ENCODE measurements at places on chromosomes 2 and 18.
A peak's percentile ranks its signal among the peaks of the same experiment; 100 is the strongest.

- H3K36me3 ChIP-seq, result peaks cover 25% of the 10 kb centered on the region
- DNase-seq, result no peak
- peaks cover 40% of the 10 kb centered on the region for H3K4me1 ChIP-seq
- H3K27ac ChIP-seq, result no peak overlapping the region
- no peaks in the 10 kb centered on the region for H3K27me3 ChIP-seq
These were observed 4.2 kb downstream of the UXS1 start for GRCh38 chr2:106189764-106190468.

DNA sequence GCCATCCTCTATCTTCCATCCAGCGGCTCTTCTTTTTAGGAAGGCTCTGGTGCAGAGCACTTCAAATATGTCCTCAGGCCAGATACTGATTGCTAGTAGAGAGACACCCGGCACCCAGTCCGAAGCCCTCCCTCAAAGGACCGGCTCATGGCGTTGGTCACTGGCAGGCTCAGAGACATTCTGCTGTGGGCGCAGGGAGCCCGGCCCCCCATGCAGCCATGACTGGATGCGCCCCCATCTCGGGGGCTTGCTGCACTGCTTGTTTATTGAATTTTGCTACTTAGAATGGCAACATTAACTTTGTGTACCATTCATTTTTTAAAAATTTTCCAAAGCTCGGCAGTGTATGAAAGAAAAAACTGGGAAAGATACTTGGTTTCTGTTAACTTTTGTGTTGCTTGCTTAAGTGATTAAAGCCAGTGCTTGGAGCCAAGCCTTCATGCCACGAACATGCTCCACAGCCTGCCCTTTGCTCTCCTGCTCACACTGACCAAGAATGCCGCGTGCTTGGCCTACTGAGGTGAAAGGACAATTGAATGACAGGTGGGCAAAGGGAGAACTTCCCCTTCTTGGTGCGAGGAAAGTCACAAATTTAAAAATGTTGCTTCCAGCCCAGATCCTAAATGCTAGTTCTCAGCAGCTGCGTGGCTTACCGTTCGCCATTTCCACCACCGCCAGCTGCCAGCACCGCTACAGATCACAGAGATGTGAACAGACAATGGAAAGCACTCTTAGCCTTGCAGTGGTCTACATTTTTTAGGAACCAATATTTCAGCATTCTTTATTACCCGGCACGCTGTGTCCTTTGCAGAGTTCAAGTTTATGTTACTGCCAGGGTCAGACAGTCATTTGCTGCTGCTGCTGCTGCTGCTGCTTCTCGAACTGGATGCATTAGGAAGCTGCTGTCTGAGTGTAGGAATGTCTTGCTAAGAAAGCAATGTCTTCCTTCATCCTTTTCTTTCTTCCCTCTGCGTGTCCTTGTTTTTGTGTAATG lies 76.7 kb downstream of the FAM210A start:
- no peak overlapping the region for H3K27ac ChIP-seq
- H3K4me3 ChIP-seq, result no peak overlapping the region
- no peaks in the 10 kb centered on the region for H3K4me1 ChIP-seq

DNA sequence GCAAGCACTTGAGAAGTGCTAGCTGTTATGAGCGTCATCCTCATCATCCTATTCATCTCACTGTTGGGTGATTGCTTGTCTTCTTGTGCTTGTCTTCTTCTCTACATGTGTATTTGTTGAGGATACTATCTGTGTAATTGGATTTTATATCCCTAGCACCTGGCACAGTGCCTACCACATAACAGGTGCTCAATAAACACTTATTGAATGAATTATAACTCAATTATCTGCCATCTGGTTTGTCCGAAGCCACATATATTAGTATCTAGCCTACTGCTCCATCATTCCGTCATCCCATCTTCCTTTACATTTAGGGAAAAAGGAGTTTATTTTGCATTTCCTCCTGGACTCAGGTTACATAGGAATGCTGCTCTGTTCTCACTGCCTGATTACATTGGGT lies 330.4 kb upstream of the ETAA1 start:
- peaks cover 18% of the 10 kb centered on the region for H3K27me3 ChIP-seq
- DNase-seq, result no peak
- H3K4me1 ChIP-seq, result no peaks in the 10 kb centered on the region
- no peak overlapping the region for H3K27ac ChIP-seq
- no peak overlapping the region for H3K4me3 ChIP-seq
- no peaks in the 10 kb centered on the region for H3K36me3 ChIP-seq

- H3K27me3 ChIP-seq, result no peaks in the 10 kb centered on the region
- peaks cover 15% of the 10 kb centered on the region for H3K36me3 ChIP-seq
These were observed 4.5 kb downstream of the KIF3C start for GRCh38 chr2:25977768-25978167.

DNA sequence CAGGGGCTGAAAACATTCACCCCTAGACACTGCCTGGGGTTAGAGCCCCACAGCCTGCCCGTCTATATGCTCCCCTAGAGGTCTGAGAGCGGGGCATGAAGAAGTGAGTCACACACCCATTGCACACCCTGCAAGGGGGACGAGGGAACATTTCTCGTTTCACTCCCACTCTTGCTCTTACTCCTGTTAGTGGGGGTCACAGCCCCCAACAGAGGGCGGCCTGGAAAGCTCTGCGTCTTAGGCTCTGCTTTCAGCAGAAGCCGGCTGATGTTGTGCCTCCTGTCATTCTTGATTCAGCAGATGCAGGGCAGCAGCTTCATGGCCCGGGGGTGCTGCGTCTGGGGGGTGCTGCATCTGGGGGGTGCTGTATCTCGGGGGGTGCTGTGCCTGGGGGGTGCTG lies 141.3 kb downstream of the ASB1 start:
- H3K36me3 ChIP-seq, result no peaks in the 10 kb centered on the region
- no peak for DNase-seq
- no peak overlapping the region for H3K27ac ChIP-seq
- H3K4me1 ChIP-seq, result no peaks in the 10 kb centered on the region

- H3K27me3 ChIP-seq, result no peaks in the 10 kb centered on the region
- peaks cover 20% of the 10 kb centered on the region for H3K36me3 ChIP-seq
- H3K4me3 ChIP-seq, result peak overlapping the region; percentile 50
- DNase-seq, result no peak
These were observed 1.9 kb downstream of the DNMT3A start for GRCh38 chr2:25339791-25340180.
